ENCODE measurements at places on chromosomes 4 and X.
A peak's percentile ranks its signal among the peaks of the same experiment; 100 is the strongest.

DNA sequence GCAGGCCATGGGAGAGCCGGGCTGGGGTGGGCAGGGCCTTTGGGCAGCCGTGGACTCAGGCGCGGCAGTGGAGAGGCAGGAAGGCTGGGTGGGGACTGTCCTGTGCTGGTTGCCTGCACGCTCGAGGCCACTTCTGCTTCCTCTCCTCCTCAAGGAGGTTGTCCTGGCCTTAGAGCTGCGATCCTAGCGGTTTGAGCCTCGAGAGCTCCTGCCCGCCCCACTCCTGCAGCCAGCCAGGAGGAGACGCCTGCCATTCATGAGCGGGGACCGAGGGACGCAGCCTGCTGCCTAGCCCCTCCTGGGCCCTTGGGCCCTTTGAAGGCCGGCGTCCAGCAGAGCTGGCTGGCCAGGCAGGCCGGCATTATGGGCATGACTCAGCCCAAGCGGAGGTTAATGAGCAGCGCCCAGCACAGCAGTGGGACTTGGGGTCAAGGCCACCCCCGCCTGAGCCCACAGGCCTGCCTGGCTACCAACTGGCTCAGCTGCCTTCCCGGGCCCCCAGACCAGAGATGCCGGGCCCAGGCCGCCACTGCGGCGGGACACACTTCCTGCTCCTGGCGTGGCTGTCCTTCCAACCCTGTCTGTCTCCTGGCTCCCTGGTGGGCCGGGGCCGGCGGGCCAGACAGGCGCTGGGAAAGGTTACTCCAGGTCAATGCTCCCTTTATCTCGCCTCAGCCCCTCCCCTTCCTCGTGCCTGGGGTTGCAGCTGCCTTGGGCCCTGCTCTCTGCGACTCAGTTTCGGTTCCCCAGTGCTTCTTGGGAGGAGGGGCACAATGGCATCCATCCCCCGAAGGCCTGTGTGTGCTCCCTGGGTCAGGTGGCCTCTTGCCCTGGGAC lies 1.8 kb downstream of the ABCD1 start:
- no peak for DNase-seq

GRCh38 chr4:47167081-47168035 lies 136.0 kb downstream of the GABRB1 start:
- DNase-seq: peak; percentile 87

DNA sequence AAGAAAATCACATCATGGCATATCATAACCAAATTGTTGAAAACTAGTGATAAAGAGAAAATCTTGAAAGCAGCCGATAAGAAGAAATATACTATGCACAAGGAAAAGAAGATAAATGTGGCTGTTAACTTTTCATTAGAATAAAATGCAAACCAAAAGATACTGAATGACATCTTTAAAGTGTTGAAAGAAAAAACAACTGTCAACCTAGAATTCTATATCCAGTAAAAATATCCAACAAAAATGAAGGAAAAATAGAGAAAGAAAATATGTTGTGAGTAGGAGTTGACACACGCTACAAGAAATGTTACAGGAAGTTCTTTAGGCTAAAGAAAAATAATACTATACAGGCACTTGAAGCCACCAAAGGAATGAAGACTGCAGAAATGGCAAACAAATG lies 82.0 kb downstream of the FAM184B start:
- DNase-seq: no peak

DNA sequence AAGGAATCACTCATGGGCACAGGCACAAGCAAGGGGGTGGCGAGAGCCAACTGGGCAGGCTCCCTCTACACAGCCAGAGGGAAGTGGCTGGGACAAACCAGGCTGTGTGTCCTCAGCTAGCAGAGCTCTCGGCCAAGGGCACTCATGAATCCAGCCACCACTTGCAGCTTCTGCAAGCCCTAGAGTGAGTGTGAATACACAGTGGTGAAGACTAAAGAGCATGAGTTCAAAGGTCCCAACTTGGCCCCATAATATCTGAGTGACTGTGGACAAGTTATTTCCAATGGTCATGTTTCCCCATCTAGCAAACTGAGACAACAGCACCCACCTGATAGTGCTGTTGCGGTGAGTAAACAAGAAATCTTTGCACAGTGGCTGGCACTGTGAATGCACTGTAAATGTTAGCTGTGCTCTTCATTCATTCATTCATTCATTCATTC lies 51.7 kb downstream of the ADGRG2 start:
- DNase-seq: no peak

GRCh38 chr4:90093526-90093925 lies 33.7 kb upstream of the CCSER1 start:
- DNase-seq: no peak

- DNase-seq: no peak
Observed at GRCh38 chr4:3251691-3252479, 2.9 kb downstream of the MSANTD1 start.

DNA sequence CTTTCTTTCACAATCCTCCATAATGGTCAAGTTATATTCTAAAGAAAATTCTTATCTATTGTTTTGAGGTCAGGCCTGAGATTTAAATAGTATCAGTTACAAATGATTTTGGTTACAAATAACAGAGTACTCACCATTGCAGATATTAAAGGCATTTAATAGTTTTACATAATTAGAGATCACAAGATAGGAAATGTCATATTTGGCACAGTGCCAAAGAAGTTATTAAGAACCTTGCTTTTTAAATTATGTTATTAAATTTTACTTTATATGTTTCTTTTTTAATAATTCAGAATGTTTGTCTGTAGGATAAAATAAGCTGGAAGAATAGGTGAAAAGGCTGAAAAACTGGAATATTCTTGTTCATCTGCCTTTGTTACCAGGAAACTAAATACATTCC lies 1174.7 kb downstream of the PCDH18 start:
- DNase-seq: no peak

DNA sequence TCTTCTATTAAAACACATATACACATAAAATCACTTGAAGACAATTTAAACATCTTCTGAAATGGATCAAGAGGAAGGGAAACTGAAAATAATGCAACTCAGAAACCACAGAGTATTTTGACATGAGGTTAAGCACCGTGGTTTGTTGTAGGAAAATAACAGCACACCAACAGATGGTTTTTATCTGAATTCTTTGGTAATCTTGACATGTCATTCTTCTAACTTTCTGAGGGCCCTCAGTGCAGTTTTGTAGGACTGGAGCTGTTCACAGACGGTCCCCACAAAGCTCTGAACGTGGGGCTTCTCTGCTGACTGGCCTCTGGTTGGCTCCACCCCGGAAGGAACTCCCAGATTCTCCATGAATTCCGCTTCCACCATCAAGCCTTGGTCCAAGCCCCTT lies 16.0 kb upstream of the TLR8 start:
- no peak for DNase-seq

GRCh38 chrX:47877327-47877726 lies 40.6 kb downstream of the ZNF81 start:
- no peak for DNase-seq

DNA sequence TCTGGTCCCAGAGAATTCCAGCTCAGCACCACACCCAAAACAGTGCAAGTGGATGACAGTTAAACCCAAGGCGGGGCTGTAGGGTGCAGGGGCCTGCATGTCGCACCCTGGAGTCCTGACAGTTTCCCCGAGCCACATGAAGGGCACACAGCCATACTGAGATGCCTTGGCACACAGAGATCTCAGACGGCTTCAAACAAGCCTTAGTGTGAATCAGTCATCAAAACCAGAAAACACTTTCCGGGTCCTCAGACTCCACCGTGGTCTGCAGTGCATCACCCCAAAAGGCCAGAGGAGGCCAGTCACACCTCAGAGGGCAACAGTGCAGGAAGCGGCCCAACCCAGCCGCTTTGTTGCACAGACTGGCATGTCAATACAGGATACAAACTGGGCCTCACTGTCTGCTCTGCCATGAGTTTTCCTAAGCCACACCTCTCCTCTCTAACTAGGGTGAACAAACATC lies 64.6 kb upstream of the ENPP6 start:
- DNase-seq: no peak

GRCh38 chr4:89995006-89995405 lies 100.4 kb downstream of the MMRN1 start:
- no peak for DNase-seq

DNA sequence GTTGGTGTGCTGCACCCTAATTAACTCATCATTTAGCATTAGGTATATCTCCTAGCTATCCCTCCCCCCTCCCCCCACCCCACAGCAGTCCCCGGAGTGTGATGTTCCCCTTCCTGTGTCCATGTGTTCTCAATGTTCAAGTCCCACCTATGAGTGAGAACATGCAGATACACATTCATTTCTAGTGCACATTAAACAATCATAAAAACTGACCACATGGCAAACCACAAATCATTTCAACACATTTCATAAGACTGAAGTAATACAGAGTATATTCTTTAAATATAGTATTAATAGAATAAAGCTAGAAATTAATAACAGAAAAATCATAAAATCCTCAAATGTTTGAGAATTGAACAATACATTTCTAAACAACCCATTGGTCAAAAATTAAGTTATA lies 34.1 kb downstream of the PRKG2 start:
- no peak for DNase-seq

DNA sequence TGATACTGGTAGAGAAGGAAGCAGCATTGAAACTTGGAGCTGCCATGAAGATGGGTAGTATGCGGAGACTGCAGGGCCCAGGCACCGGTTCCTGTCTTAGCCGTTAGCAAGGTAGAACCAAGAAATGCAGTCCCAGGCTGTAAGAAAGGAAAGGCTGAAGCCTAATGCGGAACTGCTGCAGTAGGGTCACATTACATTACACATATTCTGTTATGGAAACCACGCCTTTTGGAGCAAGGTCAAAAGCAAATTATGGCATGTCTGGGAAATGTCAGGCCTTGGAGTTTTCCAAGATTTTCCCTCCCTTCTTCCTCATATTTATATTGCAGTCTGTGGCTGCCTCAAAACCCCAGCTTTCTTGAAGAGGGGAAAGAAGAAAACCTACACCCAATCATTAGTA lies 204.8 kb upstream of the RASGEF1B start:
- DNase-seq: no peak

GRCh38 chr4:77012726-77013125 lies 63.1 kb downstream of the CCNI start:
- DNase-seq: no peak

DNA sequence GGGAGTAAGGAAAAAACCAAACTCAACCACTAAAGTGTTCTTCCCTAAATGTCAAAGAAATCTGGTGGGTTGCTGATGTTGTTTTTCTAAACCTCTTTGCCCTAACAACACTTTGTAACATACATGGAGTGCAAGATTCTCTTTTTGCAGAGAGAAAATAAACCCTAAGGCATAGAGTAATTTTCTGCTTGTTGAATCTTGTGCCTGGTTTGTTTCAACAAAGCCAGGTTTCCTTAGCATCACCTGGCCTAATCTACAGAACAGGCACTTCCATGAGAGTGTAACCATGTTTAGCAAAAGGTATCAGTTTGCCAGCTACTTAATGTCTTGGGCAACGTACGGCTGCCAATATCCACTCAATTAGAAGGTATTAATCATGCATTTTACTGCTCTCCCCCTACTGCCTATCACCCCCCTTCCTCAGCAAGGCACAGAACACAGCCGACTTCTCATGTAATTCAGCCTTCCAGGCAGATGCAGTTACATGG lies 219.2 kb downstream of the MAML3 start:
- DNase-seq: no peak

- peak; percentile 16 for DNase-seq
Observed at GRCh38 chr4:42280327-42281095, 116.8 kb upstream of the SHISA3 start.

DNA sequence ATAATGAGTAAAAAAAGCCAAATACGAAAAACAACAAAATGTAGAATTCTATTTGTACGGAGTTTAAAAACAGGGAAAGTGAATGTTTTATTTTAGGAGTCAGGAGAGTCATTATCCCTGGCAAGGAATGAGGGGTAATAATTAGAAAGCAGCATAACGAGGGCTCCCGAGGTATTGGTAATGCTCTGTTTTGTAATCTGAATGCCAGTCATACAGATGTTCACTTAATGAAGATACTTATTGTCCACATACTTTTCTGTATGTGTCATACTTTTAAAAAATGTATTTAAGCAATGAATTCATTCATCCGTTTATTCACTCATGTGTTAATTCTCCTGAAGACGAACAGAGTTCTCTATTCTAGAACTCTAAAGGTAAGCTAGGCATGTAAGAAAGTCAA lies 87.8 kb upstream of the BMP2K start:
- DNase-seq: no peak

DNA sequence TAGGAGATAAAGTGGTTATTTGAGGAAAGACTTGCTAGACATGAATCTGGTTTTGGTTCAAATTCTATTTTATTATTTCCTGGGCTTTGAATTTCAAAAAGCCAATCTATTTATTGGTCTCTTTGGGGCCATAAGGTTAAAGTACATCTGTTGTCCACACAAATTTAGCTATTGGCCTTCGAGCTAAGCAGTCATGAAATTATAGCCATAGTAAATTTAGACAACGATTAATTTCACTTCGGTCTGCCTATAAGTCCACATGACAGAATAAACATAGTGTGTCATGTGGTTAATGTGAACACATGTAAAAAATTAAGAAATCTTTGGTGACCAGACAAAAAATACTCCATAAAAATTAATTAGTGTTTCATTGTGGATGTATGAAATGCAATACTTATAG lies 161.9 kb downstream of the PALLD start:
- DNase-seq: no peak

DNA sequence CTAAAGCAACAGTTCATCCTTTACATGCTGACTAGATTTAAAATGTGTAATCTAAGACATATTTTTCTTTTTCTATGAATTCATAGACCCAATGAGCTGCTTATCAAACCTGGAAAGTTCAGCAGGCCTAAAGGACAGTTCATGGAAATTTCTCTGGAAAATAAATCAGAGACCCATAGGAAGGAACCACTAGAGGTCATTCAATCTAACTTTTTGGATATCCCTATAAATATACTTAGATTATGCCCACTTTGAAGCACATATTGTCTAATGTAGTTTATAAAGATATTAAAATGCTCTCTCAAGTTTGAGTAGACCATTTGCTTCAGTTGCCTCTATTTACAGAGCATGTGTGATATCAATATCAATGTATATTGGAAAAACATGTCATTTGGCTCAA lies 473.0 kb downstream of the FAT4 start:
- DNase-seq: no peak

DNA sequence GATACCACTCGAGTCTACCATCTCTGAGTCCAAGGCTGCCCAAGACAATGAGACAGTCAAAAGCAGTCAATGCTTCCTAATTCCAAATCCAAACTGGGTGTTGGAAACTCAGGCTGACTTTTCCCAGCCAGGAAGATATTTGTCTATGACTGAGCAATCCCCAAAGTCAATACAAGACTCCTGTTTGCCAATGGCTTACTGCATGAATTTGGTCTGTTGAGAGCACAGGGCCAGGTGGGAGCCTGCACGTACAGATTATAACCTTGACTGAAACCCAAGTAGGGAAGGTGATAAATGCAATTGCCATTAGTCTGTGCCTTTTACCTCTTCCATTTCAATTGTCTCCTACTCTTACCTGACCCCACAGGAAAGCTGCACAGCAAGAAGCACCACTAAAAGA lies 72.6 kb upstream of the PPARGC1A start:
- DNase-seq: no peak

DNA sequence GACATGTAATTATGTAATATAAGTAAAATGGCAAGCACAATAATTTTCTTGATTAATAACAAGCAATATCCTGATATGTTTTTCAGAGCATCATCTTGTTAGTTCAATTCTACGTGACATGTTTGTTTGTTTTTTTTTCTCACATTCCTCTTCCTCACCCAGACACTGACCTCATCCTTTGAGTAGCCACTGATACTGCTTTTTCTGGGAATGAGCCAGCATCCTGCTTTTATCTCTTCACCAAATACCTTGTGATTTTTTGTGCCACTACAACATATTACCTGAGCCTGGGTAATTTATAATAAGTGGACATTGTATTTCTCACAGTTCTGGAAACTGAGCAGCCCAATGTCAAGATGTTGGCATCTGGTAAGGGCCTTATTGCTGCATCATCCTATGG lies 484.0 kb downstream of the NAF1 start:
- no peak for DNase-seq

Data from NCI-H1694 treated with DMSO at 0.1 percent for 48 hours (cell line).